ELR (cell line): ENCODE measurements at places on chromosomes 1 and 21.

DNA sequence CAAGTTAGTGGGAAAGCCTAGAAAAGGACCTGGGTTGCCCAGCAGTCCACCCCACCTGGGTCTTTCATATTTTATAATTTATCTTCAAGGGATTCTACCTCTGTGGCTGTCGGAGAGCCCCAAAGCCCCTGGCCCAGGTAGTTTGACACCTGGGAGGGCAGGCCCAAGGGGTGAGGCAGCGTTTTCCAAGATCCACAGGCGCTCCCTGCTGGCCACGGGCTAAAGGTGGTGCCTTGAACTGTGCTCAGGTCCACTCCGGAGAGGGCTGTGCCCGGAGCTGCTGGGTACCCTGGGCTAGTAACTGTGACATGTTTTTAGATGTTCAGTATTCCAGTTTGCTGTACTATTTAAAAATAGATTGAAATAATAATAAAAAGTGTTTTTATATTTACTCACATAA, 37.2 kb upstream of the CRNN start:
- DNase-seq, result no peak

GRCh38 chr1:74396462-74396861, 115.9 kb downstream of the LRRC53 start:
- no peak for DNase-seq

DNA sequence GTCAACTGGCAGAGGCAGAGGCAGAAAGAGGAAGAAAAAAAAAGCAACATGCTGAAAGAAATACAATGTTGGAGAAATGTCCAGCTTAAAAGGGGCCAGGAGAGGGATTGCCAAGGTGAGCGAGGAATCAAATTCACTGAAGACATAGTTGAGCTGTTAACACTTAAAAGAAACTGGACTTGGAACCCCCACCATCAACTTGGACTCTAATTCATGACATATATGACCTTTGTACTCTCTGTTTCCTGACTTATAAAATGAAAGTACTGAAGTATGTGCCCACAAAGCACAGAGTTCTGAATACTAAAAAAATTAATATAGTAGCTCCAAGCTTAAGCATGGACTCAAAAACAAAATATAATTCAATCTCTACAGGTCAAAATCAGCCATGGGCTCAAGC, 16.1 kb downstream of the PRR9 start:
- DNase-seq, result no peak

GRCh38 chr21:28883931-28884330, 108.7 kb downstream of the LTN1 start:
- no peak for DNase-seq

- DNase-seq, result peak; percentile 46
These were observed 39.3 kb downstream of the TCP10L start for GRCh38 chr21:32545948-32546441.

DNA sequence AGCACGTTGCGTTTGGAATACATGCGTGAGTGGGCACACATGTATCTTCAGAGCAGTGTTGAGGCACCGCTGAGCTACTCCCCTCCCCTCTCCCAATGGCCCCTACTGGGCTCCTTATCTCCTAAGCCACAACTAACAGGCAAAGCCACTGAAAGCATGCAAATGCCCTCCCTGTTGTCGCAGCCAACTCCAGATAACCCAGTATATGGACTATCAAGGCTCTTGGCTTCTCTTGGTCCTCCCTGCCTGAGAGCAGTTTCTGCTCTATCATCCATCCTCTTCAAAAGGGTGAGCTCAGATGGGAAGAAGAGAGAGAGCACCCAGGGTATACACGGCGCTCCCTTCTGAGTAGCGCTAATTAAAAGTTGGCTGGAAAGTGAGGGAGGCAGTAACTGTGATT, 58.5 kb upstream of the CNTN2 start:
- DNase-seq, result no peak

GRCh38 chr1:168792592-168793125, 63.7 kb upstream of the DPT start:
- DNase-seq, result no peak

DNA sequence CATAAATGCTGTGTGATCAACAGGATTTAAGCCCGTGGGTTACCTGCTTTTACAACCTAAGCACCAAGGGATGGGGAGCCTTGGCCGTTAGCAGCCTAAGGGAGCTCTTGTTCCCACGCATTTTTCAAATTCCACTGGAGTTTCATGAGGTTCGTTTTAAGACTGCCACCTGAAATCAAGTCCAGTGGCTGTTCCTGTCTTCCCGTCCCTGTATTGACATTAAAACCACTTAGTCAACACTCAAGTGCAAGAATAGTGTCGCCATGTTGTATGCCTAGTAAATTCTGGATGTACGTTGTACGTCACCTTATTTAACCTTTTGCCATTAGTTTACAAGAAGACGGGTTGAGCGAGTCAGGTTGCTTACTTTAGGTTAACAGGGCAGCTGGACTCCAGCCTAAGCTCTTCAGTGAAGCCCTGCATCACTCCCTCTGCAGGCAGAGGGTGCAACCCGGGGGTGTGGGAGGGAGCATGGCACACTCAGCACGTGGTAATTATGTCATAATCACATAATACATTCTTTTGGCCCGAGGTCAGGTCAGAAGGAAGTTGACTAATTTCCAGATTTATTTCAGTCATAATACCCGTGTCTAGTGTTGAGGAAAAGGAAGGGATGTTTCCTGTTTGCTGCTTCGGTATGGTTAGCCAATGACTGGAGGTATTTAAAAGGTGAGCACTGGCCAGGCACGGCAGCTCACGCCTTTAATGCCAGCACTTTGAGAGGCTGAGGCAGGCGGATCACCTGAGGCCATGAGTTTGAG, 42.5 kb downstream of the CNST start:
- DNase-seq, result peak; percentile 99

GRCh38 chr1:2312160-2312514, 79.2 kb downstream of the MORN1 start:
- no peak for DNase-seq

GRCh38 chr21:23585419-23585818, 2021.9 kb downstream of the MRPL39 start:
- DNase-seq, result no peak

- peak; percentile 48 for DNase-seq
These were observed 567.6 kb downstream of the MRPL39 start for GRCh38 chr21:25039461-25040380.

DNA sequence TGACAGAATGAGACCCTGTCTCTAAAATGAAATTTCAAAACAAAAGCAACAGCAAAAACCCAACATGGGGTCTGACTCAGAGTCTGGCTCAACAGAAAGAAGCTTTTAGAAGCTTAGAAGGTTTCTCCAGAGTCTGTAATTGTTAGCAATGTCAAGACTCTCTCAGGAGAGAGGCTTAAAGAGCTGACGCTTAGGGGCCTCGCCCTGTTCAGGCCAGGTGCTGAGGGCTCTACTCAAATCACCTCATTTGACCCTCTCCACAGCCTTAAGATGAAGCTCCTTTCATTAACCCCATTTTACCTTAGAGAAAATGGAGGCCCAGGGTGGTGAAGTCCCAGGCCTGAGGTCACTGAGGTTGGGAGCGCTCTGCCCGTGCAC, 5.3 kb upstream of the KIF17 start:
- DNase-seq, result no peak

DNA sequence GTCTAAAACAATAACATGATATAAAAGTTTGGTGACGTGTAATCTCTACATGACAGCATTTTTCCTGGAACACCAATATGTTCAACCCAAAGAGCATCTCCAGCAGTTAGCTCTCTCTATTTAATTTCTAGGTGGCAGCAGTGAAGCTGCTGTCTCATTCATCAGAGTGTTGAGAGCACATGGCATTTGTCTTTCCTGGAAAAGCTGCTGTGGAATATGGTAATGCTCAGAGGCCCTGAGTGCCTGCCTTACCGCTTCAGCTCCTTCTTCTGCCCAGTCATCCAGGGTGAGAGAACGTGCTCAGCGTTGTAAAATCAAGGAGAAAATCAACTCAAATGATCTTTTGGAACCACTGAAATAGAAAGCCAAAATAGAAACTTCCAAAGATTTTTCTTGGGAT, 640.7 kb downstream of the ADGRL2 start:
- no peak for DNase-seq
